ENCODE measurements at places on chromosomes 16 and 17.
A peak's percentile ranks its signal among the peaks of the same experiment; 100 is the strongest.

- DNase-seq, result peak; percentile 18
Observed at GRCh38 chr17:46770818-46771560, 47.5 kb downstream of the WNT3 start.

DNA sequence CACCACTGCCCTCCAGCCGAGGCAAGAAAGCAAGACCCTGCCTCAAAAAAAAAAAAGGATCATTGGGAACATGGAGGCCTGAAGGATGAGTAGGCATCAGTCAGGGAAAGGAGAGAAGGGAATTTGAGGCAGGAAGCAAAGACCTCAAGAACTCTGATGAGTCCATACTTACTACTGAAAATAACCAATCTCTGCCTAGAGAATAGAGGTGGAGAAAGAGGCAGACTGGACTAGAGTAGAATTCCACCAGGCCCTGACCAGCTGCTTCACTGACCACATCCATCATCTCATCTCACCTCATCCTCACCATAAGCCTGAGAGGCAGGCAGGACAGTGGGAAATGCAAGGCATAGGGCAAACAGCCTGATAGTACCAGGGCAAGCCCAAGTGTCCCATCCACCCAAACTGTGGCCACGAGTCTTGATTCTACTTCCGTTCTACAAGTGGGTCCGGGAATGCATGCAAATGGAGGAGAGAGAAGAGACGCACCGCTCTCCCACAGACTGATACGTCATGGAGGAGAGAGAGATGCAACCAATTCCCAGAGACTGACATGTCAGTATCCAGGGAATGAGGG lies 17.1 kb downstream of the ANKRD11 start:
- no peak for DNase-seq

DNA sequence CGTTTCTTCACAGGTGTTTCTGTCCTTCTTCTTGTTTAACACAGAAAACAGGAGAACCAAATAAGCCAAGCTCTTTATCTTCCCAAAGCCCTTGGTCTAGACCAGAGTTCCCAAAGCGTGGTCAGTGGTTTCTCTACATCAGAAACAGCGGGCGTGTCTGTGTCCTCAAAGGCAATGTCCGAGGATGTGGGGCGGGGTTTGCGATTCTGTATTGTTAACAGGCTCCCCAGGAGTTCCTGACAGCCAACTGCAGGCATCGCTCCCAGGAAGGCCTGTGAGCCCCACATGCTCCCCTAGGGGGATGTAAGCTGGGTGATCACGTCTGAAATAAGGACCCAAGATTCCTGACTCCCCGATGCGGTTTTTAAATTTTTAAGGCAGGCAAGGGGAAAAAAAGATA lies 28.4 kb upstream of the SLC25A19 start:
- no peak for DNase-seq

GRCh38 chr17:16962804-16963203 lies 9.1 kb downstream of the TNFRSF13B start:
- DNase-seq, result no peak

- DNase-seq, result no peak
Observed at GRCh38 chr17:50304781-50305404, 30.6 kb downstream of the TMEM92 start.

GRCh38 chr17:74521701-74522201 lies 9.5 kb downstream of the CD300LB start:
- peak; percentile 40 for DNase-seq

DNA sequence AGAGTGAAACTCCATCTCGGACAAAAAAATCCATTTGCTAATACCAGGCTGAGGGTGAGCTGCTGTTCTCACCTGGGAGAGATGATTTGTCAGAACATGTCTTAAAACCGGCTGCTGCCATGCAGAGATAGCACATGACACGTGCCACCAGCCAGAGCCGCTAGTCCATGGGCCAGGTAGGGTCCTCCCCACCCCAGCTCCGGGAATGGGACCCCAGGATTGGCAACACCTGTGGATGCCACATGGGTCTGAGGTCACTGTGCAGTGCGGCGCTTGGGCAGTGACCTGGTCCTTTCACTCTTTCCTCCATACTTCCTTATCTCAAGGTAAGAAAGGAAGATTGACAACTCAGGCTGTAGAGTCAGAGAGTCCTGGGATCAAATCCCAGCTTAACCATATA lies 393.3 kb upstream of the TNRC6C start:
- DNase-seq, result no peak

- no peak for DNase-seq
Observed at GRCh38 chr16:15811481-15812400, 45.1 kb downstream of the MYH11 start.

DNA sequence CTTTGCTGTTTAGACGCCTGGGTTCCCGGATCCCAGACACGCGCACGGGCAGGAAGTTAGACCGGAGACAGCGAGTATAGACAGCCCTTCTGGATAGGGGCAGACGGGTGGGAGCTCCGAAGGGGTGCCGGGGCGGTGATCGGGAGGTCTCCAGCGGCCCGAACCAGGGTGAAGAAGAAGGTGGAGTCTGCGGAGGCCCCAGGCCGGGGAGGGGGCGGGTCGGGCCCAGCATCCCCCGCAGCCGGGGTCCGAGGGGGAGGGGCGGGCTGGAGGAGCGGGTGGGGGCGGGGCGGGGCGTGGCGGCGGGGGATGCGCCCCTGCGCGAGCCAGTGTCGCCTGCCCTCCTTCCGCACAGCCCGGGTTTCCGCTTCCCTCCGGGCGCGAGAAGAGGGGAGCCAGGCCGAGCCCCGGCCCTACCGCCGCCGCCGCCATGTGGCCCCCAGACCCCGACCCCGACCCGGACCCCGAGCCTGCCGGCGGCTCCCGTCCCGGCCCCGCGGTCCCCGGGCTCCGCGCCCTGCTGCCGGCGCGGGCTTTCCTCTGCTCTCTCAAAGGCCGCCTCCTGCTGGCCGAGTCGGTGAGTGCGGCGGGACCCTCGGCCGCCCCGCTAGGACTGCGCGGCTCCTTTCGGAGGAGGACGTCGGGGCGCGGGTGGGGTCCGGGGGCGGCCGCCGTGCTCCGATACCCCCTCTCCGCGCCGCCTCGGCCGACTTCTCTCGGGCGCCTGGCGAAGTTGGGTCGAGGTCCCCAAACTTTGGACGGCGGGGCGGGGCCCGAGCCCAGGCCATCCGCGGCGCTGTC lies at the start of gene CMTM3:
CMTM3 (plus strand) TSS at position 329 of the 801 bp plus-strand sequence; CDS start at position 431, 102 bp downstream.
- peak; percentile 70 for DNase-seq

- no peak for DNase-seq
Observed at GRCh38 chr17:51904379-51904778, 254.1 kb downstream of the CA10 start.

DNA sequence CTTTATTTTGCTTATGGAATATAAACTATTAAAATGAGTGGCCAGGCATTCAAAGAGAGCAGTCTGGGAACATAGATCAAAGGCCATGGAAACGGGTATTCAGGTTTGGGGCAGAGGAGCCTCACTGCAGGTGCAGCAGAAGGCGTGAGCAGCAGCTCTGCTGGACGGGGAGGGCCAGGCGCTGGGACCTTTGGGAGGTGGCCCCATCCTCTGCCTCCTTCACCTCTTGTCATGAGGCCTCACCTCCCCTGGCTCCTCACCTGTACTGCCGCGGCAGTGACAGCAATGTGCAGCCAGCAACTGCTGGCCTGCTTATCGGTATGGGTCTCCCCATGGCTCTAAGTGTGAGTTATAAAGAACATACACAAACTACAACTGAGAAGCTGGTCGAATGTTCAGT lies 109.4 kb downstream of the CDK5R1 start:
- DNase-seq, result no peak

DNA sequence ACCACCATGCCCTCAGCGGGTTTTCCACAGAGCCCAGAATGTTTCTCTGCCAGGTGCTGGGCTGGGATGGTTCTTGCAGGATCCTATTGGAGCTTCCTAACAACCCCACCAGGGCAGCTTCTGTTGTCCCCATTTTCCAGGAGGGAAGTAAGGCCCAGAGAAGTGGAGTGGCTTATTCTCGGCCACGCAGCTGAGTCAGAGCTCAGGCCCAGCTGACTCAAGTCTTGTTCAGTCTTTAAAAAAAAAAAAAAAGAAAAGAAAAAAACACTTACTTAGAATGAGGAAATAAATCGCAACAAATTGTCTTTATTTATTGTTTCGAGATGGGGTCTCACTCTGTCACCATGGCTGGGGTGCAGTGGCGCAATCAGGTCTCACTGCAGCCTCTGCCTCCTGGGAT lies 413.0 kb downstream of the CPPED1 start:
- no peak for DNase-seq

GRCh38 chr17:59439262-59439661 lies 107.8 kb downstream of the YPEL2 start:
- no peak for DNase-seq

DNA sequence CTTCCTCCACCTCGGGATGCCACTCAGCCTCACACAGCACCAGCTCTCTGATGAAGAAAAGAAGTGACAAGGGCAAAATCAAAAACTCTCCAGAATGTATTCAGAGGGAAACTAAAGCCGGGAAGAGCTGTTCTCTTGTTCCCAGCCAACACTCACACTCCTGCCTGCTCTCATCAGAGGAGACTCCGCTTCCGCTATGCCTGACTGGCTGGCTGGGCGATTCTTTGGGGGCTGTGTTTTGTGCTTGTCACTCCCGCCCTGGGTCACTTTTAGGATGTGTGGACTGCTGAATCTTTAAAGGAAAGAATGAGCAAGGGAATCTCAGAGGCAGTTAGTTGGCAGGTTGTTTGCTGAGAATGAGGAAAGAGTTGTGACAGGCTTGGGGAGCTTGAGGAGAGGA lies 54.6 kb upstream of the TBX2 start:
- DNase-seq, result no peak

DNA sequence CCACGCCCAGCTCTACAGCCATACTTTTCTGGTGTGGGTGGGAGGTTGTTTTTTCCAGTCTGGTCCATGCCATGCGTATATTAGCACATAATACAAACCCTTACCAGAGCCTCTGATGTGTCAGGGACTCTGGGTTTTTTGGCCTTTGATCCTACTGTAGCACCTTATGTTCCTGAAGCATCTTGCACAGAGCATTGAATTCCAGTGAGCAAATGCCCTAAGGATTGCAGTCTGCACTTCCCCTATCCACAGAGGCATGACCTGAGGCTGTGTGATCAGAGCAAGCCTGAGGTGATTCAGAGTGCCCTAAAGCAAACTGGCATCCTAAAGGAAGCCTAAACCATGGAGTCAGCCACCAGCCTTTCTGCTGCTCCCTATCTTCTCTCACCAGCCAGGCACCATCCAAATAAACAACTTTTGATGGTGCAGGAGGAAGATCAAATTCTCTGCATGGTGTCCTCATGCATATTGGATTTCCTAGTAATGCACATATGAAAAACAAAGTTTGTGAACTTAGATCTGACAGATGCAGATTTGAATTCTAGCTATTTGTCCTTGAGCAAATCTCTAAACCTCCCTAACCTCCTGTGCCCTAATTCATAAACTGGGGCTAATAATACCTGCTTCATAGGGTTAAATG lies 41.2 kb upstream of the HAS3 start:
- no peak for DNase-seq

DNA sequence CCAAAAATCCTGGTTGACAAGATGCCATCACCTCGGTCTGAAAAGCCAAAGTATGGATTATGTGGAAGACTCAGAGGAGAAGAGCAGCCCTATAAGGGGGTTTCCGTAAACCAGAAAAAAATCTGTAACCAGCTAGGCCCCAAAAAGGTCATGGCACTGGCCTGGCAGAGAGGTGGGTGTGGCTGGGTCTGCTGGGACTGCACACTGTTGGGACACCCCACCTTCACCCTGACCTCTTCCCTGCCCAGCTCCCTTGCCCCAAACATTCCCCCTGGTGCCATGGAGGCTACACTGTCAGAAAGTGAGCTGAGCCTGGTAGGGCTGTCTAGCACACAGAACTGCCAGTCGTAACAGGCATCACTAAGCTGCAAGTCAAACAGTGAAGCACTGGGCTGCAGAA lies 6.5 kb downstream of the SLC47A2 start:
- no peak for DNase-seq

GRCh38 chr16:58114827-58115825 lies 14.1 kb downstream of the CFAP20 start:
- no peak for DNase-seq

GRCh38 chr17:67211742-67212141 lies 33.3 kb downstream of the HELZ start:
- no peak for DNase-seq

DNA sequence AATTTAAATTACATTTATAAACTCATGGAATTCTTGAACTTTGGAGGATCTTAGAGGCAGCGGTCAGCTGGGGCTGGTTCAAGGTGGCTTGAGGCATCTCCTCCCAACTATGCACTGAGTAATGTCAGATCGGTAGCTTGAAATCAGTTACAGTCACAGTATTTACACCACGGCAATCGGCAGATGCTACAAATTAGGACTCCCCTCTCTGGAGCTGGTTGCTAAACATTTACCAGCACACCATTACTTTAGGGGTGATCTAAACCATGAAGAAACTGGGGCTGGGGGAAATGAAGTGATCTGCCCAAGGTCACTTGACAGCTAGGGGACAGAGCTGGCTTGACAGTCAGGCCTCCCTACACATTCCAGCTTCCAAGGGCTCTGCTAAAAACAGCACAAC lies 137.6 kb downstream of the IRX3 start:
- DNase-seq, result no peak

GRCh38 chr17:28950017-28950751 lies 1.1 kb downstream of the PHF12 start:
- peak; percentile 61 for DNase-seq

- DNase-seq, result no peak
Observed at GRCh38 chr17:57215317-57215716, 41.0 kb upstream of the MSI2 start.

DNA sequence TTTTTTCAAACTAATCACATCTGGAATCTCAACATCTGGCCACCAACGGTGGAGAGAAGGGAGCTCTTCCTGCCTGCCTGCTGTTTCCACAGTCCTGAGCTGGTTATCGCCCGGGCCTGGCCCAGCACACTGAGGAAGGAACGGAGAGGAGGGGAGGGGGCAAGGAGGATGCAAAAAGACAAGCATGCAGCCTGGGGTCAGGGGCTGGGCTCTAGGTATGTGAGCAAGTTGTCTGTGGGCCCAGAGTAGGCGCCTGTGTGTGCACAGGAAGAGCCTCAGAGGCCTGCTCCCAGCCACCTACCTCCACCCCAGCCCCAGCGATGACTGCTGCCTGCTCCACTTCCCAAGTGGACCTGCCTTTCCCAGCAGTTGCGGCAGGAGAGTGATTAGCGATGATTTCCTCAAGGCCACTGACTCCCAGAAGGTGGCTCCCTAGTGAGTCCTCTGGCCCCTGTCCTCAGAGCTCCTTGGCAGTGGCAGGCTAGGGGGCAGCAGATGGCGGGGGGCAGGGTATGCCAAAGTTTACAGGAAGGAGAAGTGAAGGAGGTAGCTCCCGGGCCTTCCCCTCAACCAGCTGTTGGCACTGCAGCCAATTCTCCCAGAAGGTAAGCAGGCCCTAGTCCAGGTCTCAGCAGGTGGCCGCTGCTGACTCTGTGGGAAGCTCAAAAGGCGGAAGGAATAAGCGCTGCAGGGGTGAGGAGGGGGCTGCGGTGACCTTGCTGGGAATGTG lies 27.0 kb upstream of the RASD1 start:
- DNase-seq, result no peak

GRCh38 chr16:73150786-73151185 lies 102.9 kb upstream of the ZFHX3 start:
- DNase-seq, result no peak

GRCh38 chr17:58303971-58304749 lies 23.4 kb upstream of the MPO start:
- peak; percentile 65 for DNase-seq

GRCh38 chr17:77601054-77601979 lies 357.2 kb upstream of the TNRC6C start:
- DNase-seq, result no peak

All from CD4-positive, alpha-beta T cell treated with Interferon gamma for 1 hour (primary cell).